Dorsolateral prefrontal cortex (tissue), 122 donors: ENCODE measurements at places on chromosomes 11 and 22. TPM values are rescaled to one million over a fixed set of nuclear protein-coding genes. Genes with fewer than 3 reads are reported as not detected.
A peak's percentile ranks its signal among the peaks of the same experiment; 100 is the strongest.

DNA sequence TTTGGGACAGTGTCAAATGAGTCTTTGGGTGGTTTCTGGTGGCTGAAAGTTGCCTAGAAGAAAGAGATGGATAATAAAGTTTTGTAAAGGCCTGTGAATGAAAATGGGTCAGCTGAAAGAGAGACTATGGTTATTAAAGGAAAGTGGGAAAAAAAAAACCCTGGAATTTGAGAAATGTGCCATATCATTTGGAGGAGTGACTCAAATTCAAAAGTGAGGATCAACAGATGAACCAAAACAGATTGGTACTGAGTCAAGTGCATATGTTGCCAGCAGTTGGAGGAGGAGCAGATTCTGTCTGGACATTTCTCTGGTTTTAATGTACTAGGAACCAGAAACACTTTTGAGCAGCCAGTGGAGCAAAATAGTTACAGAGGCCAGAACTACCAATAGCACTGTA, 339.8 kb downstream of the KCNA4 start:
- no peak for DNase-seq

DNA sequence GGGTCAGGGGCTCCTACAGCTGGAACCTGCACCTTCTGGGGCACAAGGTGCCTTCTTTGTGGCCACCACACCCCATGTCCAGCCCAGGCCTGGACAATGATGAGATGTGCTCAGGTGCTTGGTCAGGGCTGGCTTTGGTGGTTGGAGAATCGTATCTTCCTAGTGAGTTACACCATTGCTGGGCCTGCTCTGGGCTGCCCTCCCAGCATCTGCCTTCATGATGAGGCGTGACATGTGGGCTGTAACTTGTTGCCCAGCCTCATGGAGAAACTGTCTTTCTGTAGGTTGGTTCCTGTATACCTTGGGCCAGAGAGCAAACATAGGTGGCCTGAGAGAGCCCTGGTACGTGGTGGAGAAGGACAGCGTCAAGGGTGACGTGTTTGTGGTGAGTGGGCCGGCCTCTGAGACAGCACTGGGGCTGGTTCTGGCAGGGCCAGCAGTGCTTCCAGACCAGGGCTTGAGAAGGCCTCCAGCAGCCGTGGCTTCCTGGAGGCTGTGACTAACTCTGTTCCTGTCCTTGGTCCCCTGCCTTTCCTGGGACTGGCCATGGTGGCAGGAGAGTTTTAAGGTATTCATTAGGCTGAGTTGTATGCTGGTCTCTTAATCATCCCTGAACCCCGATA, 18.1 kb downstream of the TRMU start:
- no peak for DNase-seq

DNA sequence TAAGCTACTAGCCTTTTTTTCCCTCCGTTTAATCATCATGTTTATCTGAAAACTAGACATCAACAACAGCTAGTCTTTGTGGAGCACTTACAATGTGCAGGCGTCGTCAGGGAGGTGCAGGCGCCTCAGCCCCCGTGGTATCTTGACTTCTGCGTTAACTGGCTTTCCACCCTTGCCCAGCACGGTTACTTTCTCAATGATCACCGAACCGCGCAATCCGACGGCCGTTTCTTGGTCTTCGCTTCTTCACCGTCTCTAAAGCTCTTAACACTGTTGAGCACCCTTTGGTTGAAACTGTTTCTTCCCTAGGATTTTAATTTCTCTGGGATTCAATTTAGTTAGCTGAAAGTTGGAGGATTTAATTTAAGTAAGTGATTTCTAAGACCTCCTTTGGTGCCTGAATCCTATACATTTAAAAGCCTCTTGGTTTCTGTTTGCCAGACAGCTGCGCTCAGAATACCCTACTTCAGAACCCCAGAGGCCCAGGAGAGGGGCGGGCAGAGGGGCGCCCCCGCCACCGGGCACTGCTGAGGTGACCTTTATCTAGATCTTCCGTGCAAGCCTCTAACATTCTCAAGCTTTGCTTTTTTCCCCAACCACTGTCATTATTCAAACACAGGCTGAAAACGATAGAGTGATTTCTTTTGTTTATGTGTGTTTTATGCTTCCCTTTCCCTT, 18.0 kb upstream of the TMEM218 start:
- DNase-seq, result no peak

DNA sequence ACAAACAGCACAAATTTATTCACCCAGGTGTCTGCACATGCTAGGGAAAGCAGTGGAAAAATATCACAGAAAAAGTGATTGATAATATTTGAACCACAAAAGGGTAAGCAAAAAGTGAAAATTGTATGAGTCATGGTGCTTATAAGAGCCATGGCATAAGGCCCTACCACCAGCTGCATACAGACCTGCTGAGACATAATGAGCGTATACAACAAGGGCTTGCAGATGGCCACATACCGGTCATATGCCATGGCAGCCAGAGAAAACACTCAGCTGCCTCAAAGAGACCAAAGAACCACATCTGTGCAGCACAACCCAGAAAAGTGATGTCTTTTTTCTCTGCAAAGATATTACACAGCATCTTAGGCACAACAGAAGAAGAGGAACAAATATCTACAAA, 71.4 kb upstream of the OR9G4 start:
- no peak for DNase-seq

- no peak for DNase-seq
These were observed 202.4 kb upstream of the PDGFD start for GRCh38 chr11:104366321-104366734.

- DNase-seq, result peak; percentile 69
These were observed 141.2 kb upstream of the TIMP3 start for GRCh38 chr22:32660292-32660691.

- no peak for DNase-seq
These were observed 59.2 kb downstream of the BARX2 start for GRCh38 chr11:129434641-129435498.

DNA sequence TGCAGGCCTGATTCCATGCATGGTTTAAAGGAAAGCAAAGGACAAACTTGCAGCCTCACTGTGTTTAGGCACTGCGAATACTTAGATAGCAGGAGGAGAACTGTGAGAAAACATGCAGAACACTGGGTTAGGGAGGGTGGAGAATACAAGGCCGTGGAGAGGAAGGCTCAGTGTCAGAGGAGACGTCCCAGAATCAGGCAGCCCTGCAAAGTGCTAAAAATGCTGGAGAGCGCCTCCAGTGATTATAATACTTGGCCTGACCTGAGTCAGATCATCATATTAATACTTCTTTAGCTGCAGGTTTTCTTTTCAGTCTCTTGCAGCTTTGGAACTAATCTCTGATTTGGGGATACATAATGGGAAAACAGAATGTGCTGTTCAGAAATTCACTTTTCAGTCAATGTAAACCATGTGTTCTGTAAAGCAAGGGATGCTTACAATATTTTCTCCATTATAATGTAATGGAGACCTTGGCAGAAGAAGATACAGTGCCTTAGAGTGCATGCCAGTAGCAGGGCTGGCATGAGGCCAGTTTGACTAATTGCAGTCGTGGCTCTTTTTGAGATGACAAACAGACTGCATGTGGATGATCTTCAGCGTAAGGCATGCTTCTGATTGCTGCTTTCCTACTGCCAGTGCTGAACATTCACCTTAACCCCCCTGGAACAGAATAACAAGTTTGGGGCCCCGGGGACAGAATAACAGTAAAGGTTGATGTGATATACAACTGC, 16.8 kb downstream of the EXT2 start:
- no peak for DNase-seq

GRCh38 chr22:27424319-27424718, 377.2 kb downstream of the MN1 start:
- DNase-seq, result no peak

- no peak for DNase-seq
These were observed 34.1 kb downstream of the CSNK2A3 start for GRCh38 chr11:11318961-11319360.

- no peak for DNase-seq
These were observed 122.5 kb upstream of the ZC3H12C start for GRCh38 chr11:109970516-109971183.

DNA sequence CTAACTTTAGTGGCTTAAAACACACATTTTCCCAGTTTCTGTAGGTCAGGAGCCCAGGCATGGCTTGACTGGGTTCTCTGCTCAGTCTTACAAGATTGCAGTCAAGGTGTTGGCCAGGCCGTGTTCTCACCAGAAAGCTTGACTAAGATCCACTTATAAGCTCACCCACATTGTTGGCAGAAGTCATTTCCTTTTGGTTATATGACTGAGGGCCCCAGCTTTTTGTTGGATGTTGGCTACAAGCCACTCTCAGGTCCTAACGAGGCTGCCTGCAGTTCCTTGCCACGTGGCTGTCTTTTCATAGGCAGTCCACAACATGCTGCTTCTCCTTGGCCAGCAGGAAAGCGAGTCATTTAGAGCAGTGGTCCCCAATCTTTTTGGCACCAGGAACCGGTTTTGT, 79.3 kb upstream of the CRTAM start:
- no peak for DNase-seq

- DNase-seq, result peak; percentile 64
These were observed 23.5 kb downstream of the SPATA19 start for GRCh38 chr11:133821776-133822175.

DNA sequence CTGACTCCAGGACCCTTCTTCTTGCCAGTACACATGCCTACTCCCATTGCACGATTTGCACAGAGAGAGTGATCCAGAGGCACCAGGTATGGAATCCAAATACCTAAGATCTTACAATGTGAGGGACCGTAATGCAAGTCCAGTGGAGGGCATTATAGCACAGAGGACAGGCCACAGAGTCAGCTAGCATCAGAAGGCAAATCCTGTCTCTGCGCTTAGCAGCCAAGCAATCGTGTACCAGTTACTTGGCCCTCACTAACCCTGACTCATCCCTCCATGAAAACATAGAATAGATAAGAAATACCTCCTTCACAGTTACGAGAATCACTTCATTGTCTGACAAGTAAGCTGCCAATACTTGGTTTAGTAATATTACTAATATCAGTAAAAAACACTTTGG, 69.7 kb upstream of the SLC6A5 start:
- no peak for DNase-seq

- peak; percentile 67 for DNase-seq
These were observed 26.8 kb downstream of the RPL3 start for GRCh38 chr22:39292561-39293074.

DNA sequence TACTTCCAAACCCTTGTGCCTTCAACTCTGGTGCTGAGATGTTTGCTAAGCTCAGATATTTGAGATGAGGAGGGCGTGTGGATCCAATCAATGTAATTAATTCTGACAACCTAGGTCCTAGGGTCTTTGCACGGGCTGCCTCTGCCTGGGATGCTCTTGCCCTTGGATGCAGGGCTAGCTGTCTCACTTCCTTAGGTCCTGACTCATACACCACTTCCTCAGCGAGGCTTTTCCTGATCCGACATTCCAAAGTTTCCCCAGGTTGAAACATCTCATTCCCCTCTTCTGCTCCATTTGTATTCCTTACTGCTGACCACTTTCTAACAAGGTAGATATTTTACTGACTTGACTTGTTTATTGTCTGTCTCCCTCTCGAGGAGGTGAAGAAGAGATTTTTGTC, 43.0 kb upstream of the NTM start:
- DNase-seq, result no peak

GRCh38 chr11:68043349-68044144, 4.7 kb downstream of the TCIRG1 start:
- no peak for DNase-seq

DNA sequence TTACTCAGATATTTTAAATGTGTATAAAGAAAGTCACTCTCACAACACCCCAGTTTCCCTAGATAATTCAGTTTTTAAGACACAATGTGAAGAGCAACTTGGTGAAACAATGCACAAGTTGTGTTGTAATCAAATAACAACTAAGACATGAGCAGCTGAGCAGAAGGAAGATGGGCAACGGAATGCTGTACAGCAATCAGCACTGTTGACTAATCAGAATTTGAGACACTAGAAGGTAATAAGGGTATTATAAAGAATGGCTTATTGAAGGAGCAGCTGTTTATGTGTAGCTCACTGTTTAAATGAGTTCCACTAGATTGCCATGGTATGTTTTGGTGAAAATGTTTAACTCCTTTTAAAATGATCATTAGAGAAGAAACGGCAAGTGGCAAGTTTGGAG, 60.1 kb downstream of the SOX6 start:
- no peak for DNase-seq

- DNase-seq, result no peak
These were observed 56.9 kb downstream of the SLC35F2 start for GRCh38 chr11:107801641-107802040.

GRCh38 chr22:26197425-26197824, 28.2 kb downstream of the SEZ6L start:
- no peak for DNase-seq

DNA sequence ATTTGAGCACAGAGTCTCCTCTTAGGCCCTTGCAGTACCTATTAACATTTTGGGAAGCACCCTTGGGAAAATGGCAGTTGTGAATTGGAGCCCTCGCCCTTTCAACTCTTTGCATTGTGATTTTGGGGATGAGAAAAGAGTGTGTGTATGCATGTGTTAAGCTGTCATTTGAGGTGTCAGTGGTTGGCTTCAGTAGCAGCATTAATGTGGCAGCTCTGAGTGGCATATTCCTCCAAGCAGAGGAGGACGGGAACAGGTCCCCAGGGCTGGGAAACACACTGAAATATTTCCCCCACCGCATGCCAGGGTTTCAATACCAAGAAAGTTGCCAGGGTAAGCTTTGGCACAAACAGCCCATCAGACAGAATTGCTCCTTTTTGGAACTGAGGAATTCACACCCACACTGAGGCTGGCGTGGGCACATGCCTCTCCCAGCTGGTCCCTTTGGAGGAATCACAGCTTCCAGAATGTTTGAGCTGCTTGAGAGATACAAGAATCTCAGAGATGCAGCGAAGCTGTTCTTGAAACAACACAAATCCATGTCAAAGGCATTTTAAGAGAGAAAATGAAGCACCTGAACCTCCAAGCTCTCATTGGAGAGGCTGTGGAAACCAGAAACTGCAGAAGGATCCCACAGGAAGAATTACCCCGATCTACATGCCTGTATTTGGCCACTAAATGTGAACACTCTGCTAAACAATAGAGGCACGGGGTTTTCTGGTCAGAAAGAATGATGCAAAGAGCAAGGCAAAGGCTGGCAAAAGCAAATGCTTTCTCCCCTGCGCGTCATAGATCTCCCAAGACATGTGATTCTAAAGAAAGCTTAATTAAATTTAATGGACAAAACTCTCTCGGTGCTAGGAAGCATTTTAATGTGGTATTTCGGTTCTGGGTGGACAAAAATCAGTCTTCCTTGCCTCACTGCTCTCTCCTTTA, 67.2 kb upstream of the RCN1 start:
- DNase-seq, result peak; percentile 70

GRCh38 chr11:12356944-12357655, 20.3 kb upstream of the PARVA start:
- no peak for DNase-seq

- no peak for DNase-seq
These were observed 717.6 kb upstream of the ANO5 start for GRCh38 chr11:21475276-21475675.

ZNF215 gene
- 2.3 TPM for total RNA-seq

EIF4ENIF1 gene
- total RNA-seq, result 65.0 TPM

TOMM22 gene
- 42.0 TPM for total RNA-seq

C2CD2L gene
- 46.3 TPM for total RNA-seq

TTC36 gene
- total RNA-seq, result 2.8 TPM

ARSA gene
- 42.8 TPM for total RNA-seq

HORMAD2 gene
- not detected for total RNA-seq

CD6 gene
- total RNA-seq, result 0.47 TPM

NXPE1 gene
- total RNA-seq, result not detected
